ENCODE measurements at places on chromosomes 3 and 15.

DNA sequence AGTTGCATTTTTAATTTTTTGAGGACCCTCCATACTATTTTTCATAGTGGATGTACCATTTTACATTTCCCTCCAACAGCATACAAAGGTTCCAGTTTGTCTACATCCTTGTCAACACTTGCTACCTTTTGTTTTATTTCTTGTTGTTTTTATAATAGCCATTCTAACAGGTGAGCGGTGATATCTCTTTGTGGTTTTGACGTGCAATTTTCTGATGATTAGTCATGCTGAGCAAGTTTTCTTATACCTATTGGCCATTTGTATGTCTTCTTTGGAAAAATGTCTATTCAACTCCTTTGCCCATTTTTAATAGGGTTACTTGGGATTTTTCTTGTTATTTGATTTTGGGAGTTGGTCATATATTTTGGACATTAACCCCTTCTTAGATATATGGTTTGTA lies 187.0 kb downstream of the CDIN1 start:
- no peak for DNase-seq

GRCh38 chr15:35987056-35987455 lies 441.1 kb upstream of the DPH6 start:
- DNase-seq = no peak

- DNase-seq = no peak
Observed at GRCh38 chr3:11304175-11304574, 32.0 kb downstream of the ATG7 start.

DNA sequence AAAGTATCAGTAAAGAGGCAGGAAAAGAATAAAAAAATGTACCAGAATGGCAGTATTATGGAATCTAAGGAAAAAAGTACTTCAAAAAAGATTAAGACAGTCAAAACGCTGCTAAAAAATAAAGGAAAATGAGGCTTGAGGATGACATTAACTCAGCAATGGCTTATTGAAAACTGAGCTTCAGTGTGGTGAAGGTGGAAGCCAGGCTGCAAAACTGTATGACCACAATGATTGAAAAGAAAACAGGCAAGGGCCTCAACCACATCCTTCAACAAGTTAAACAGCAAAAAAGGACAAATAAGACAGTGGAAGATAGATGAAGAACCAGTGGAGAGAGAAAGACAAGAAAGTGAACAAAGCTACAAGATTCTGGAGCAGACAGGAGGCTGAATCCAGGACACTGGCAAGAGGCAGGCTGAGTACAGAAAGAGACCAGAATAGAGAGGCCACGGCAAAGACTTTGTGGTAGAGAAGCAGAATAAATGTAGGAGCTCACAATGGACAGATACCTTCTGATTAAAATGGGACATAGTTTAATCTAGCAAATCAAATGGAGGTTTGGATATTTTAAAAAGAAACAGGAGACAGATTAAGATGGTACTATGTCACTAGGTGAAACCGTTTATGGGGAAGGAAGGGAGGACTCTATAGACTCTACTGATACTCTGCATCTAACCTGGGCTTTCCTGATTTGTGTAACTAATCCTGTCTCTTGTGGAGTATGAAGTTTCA lies 86.1 kb downstream of the TJP1 start:
- no peak for DNase-seq

DNA sequence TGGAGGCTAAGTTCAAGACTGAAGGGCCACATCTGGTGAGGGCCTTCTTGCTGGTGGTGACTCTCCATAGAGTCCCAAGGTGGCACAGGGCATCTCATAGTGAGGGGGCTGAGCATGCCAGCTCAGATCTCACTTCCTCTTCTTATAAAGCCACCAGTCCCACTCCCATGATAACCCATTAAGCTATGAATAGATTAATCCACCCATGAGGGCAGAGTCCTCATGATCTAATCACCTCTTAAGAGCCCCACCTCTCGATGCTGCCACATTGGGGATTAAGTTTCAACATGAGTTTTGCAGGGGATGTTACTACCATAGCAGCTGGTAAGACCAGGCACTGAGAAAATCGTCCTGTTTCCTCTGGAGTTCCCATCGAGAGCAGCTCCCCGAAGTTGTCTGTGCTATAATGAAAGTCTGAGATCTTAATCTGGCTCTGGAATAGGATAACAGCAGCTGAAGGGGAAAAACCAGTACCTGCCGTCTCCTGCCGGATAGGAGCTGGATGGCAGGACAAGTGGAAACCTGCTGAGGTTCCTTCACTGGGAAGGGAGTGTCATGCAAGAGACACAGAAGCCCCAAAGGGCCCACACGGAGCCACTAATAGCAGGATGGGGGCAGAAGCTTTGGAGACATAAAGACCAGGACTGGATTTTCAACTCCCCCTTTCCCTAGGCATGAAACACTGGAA lies 79.5 kb upstream of the EPHB3 start:
- peak; percentile 42 for DNase-seq

Measured in hematopoietic multipotent progenitor cell treated with erythropoietin and hydrocortisone succinate and interleukin-3 and kit ligand, for 6 days (in vitro differentiated cells).